ENCODE measurements at places on chromosomes 12 and 14.

DNA sequence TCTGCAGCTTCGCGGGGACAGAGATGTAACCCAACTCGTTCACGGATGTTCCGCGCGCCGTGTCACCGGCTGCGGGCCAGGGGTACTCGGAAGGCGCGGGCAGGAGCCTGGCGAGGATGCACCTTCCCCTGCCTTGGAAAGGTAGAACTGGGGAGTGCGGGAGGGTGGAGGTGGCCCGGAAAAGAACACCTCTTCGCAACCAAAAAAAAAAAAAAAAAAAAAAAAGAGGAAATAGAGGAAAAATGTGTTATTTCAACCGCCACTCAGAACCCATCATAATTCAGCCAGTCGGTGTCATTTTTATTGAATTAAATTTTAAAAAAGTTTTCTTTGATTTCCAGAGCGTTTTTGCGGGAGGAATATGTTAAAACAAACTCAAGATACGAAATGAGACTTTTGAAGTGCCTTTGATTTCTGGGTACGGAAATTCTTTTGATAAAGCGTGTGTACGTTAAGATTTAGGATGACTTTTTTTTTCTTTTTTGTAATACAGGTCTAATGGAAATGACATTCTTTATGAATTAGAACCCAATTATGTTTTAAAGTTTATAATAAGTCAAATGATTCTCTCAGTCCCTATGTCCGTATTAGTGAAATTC is 8.9 kb downstream of the CDKN1B start:
- DNase-seq: no peak

GRCh38 chr14:75720116-75720515 is 59.1 kb downstream of the TTLL5 start:
- DNase-seq: no peak

DNA sequence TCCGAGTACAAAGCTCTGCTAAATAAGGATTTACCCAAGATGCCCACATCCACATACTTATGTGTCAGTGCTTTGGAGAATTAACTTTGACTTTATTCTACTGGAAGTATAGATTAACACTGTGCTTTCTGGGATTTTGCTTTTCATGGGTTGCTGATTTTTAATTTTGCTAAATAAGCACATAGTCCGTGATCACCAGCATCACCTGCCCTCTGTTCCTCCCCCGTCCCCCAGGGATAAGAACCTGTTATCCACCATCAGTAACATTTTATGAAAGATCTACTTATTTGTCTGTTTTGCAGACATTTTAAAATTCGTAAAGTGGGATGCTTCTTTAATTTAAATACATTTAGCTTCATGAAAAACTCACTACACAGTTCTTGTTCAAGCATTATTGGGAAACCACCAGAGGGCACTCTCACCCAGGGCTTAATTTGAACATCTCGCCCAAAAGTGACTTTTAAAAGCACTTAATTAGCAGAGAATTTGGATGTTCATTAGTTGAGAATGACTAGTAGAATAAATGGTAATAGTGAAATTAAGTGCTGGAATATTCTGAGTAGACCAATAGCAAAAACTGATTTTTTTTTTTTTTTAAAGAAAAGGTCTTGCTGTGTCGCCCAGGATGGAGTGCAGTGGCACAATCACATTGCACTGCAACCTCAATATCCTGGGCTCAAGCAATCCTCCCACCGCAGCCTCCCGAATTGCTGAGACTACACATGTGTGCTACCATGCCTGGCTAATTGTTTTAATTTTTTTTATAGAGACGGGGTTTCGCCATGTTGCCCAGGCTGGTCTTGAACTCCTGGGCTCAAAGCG is 35.7 kb downstream of the MRPL42 start:
- DNase-seq: no peak

- no peak for DNase-seq
These were observed 410.1 kb upstream of the MGAT4C start for GRCh38 chr12:86666316-86666715.

DNA sequence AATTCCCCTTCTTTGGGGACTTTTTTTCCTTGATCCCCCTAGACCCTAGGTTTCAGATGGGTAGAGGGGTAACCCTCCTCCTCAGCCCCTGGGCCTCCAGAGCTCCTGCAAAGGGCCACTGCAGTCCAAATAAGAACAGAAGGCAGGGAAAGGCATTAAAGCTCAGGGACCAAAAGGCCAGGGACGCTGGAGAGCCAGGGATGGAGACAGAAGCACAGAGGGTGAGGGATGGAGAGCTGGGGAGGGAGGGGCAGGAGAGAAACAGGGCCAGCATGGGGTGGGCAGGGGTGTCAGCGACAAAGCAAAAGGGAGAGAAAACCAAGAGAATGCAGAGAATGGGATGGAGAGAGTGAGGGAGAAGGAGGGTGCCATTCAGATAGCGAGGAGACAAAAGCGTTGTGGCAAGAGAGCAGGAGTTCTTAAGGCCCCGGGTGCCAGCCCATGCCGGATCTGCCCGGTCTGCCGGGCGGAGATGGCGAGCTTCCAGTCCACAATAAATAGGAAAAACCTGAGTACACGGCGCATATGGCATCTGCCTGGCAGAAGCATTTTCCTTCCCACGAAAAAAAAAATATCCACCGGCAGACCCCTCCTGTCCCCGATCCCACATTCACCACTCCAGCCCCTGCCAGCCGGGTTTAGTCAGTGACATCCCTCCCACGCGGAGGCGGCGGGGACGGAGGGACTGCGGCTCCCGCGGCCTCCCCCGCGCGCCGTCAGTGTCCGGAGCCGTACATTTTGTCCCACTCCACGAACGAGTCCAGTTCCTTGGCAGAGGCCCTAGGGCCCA is 28.6 kb downstream of the FIGNL2 start:
- no peak for DNase-seq

- DNase-seq: no peak
These were observed 339.5 kb downstream of the PAWR start for GRCh38 chr12:79351251-79351650.

GRCh38 chr12:16421806-16422205 is 74.4 kb downstream of the MGST1 start:
- DNase-seq: no peak

GRCh38 chr12:51076236-51076930 is 7.0 kb downstream of the CSRNP2 start:
- DNase-seq: no peak

DNA sequence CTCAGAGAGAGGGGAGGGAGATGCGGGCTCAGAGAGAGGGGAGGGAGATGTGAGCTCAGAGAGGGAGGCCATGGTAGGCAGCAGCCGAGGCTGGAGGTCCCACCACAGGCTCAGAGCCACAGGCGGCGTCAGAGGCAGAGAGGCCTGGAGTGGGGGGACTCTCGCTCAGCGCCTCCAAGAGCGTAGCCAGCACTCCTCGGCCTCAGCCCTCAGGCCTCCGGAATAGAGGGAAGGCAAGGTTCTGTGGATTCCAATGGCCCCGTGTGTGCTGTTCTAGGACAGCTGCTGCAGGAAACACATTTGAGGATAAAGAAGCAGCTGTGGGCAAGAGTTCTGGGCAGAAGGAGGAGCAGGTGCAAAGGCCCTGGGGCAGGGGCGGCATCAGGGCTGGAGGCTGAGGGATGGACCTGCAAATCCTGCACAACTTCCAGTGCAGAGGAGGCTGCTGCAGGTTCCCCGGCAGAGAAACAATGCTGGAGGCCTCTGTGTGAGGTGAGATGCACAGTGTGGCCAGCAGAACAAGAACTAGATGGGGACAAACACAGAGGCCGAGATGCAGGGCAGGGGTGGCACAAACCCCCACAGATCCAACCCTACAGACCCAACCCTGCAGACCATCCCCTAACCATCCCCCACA is 59.1 kb upstream of the GALNT9 start:
- DNase-seq: no peak

All from hypothalamus (tissue), 51 donors.